ENCODE measurements at places on chromosomes 3 and 15.

- no peak for DNase-seq
Observed at GRCh38 chr3:33858131-33858530, 59.7 kb downstream of the PDCD6IP start.

DNA sequence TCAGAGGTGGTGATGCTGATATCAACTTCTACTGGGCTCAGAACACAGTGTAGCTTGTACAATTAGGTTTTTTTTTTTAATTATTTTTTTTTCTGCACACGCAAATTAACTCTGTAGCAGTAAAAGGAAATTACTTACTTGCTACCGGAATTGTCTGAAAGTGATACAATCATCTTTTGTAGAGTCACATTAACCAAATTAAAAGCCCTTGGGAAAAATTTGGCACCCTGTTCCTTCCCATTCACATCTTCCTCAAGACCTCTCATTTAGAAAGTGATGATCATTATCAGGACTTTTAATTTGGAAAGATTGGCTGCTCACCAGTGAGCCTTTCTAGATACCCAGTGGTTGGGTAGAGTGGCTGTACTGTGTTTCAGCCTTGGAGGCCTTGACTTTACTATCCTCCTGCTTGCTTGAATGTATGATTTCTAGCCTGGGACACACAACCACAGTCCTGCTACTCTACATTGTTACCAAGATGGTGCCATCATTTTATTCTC is 158.3 kb downstream of the ECT2 start:
- DNase-seq, result no peak

DNA sequence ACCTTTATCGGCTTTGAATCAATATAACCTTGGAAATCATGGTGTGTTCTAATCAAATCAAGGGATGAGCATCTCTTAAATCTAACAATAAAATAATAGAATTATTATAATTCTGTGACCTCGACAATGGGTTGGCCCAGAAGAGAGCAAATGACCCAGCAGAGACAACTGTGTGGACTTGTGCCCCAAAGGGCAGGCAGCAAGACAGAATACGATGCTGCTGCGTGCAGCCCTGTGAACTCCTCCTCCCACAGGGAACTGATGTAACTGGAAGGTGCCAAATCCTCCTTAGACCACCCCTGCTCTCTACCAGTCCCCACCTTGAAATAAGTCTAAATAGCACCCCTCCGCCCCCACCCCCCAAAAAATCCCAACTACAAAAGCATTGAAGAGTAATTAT is 50.7 kb upstream of the ACAN start:
- no peak for DNase-seq

DNA sequence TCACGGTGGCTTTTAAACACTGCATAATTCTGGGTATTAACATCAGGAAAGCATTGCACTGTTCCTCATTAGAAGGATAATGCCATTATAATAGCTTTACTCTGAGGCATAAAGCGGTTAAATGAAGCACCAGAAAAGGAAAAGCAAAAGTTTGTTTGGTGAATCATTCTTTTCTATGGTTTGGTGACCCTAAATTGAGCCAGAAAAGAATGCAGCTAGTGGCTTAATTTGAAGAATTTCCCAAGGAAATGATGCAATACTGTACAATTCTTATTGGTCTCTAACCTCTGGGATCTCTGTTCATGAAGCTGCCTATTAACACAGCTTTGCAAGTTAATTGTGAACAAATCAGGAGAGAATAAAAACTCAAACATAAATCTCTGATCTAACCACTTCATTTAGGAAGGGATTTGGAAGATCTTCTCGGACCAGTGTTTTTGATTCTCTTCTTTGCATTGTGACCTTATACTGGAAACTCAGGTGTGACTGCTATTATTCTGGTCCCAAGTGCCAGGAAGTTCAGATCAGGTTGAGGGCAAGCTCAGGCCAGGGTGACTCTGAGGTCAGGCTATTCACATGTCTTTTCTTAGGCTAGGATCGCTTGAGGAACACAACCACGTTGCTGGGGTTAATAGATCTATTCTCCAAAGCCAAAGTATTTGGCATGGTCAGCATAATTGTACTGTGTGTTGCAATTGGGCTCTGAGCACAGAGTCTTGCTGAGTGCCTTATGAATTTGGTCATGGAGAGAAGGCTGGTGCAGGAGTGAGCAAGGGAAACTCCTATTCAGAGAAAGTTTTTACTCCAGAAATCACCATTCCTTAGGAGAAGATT is 11.3 kb upstream of the DLG1 start:
- DNase-seq, result peak; percentile 84

- peak; percentile 29 for DNase-seq
Observed at GRCh38 chr15:71279757-71280141, 164.5 kb downstream of the THSD4 start.

DNA sequence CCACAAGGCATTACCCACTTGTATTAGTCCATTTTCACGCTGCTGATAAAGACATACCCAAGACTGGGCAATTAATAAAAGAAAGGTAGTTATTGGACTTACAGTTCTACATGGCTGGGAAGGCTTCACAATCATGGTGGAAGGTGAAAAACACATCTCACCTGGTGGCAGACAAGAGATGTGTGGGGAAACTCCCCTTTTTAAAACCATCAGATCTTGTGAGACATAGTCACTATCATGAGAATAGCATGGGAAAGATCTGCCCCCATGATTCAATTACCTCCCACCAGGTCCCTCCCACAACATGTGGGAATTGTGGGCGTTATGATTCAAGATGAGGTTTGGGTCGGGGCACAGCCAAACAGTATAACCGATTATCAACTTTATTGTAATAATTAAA is 17.0 kb upstream of the CMC1 start:
- DNase-seq, result no peak

DNA sequence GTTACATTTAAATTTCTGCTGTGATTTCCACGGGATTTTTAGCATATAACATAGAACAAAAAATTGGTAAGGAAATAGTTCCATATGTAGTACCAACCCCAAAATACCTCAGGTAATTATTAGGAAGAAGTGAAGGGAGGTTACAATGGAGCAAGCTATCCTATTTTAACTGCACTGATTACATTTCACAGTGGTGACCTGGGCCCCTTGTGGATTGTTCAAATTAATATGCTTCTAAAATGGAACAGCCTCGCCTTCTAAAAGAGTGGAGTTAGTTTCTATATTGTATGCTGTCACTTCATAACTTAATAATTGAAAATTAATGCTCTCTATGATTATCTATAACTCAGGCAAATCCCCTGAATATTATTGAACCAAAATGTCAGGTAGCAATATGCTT is 651.7 kb upstream of the GBE1 start:
- no peak for DNase-seq

DNA sequence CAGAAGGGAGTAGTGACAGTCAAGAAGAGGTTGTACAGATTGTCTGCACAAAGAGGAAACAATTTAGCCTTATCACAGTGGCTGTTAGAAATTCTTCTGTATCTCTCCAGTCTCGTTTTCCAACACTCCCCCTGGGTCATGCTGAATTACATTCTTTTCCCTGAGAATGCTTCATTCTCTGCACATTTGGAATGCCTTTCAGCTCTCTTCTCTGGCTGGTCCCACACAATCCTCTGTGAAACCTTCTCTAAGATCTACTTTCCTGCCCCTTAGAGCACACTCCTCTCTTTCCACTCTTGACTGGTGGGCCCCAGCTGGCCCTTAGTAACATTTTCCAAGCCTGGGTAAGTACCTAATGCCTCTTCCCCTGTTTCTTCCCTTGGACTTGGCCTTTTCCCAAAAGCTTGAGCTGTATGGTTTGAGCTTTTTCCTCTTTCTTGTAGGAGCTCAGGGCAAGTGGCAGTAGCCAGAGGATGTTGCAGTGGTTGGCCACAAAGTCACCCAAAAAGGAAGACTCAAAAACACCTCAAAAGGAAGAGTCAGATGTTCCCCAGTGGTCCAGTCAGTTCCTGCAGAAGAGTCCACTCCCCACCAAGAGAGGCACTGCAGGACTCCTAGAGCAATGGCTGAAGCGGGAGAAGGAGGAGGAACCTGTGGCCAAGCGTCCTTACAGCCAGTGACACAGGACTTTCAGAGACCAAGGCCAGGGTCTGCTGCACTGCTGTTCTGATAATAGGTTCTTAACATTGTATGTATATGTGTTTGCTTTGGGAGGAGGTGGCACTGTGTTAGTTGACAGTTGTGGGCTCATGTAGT is 25.7 kb downstream of the HMCES start:
- no peak for DNase-seq

- DNase-seq, result no peak
Observed at GRCh38 chr15:86555098-86555497, 475.4 kb downstream of the AGBL1 start.

DNA sequence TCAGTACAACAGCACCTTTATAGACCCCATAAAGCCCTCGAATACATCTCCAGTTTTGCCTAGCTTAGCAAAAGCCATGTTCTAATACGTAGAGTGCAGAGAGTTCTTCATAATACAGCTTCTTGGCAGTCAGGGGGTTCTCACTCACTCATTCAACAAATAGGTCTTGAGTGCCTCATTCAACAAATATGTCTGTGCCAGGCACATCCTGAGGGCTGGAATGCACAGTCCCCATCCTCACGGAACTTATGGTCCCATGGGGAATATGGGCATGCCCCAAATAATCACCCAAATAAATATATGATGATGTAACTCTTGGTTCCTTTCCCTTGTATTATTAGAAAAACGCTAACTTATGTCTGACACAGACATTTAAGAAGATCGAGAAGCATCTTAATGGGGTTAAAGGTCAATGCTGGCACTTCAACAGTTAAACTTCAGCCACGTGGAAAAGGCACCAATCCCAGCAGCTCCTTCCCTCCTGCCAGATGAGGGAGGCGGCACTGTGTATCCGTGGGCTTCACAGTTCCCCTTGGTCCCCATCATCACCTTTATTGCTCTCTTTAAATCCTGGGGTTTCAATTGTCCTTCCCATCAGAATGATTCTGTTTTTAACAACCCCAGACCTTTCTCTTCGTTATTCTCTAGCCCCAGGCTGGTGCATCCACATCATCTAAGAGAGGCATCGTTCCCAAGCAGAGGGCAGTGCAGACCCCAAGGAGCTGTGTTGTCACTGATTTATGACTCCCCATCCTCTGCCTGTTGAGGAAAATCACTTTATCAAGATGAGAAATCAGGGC is 18.9 kb upstream of the SEMA5B start:
- DNase-seq, result peak; percentile 56

DNA sequence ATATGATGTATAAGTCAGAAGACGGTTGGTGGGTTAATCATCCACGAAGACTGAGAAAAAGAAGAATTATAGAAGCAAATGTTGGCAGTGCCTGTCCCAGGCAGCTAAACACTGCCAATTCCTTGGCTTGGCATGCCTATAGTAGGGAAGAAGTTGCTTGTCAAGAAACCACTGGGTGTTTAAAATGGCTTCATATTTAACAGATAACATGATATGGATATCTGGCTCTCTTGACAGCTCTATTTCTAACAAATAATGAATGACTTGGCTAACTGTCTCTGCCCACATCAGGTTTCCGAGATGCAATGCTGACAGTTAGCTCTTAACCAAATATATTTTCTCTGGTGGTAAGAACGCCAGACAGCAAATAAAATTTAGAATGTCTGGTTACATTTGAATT is 341.7 kb upstream of the KCNMB2 start:
- no peak for DNase-seq

- no peak for DNase-seq
Observed at GRCh38 chr15:87268675-87269074, 987.9 kb downstream of the NTRK3 start.

- DNase-seq, result no peak
Observed at GRCh38 chr15:99509686-99510461, 55.9 kb upstream of the MEF2A start.

- peak; percentile 29 for DNase-seq
Observed at GRCh38 chr15:73584699-73585420, 48.3 kb downstream of the NPTN start.

GRCh38 chr3:171797265-171797679 is 13.0 kb downstream of the PLD1 start:
- DNase-seq, result no peak

All from fibroblast of gingiva (primary cell).